ENCODE measurements at places on chromosomes 1 and 21. TPM values are rescaled to one million over a fixed set of nuclear protein-coding genes. Genes with fewer than 3 reads are reported as not detected.

The C8B gene
- total RNA-seq: not detected

The NBPF11 gene
- total RNA-seq: 8.5 TPM

DNA sequence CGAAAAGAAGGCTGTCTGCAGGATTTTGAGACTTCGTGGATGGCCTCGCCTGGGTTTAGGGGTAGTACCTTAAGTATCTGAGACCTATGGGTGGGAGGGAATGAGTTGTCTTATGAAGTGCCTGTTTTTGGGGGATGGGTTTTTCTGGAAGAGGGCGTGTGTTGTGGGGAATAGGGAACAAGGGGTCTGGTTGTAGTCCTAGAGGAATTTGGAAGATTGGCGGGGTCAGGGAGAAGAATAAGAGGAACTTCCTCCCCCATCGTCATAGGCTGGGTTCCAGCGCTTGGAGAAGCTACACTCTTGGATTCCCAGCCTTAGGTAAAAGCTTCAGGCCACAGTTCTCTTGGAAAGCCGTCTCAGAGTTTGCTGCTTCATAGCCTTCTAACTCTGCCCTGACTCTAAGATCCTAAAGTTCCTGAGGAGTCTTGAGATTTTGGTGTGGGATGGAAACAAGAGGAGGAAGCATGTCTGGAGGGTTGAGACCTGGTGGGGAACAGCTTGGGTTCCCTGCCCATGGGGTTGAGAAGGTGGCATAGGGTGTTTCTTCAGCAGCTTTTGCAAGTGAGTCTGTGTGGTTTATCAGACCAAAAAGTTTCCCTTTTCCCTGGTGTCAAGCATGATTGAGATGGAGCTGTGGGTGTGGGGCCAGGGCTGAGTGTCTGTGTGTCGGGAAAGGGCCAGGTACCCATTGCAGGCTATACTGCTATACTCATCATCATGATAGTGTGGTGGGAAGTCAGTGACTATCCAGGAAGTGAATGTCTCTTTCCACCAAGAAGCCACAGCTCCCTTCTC, 1.8 kb downstream of the VANGL2 start:
- no peak for DNase-seq
- no peak overlapping the region for H3K27ac ChIP-seq
- peaks cover 60% of the 10 kb centered on the region for H3K4me1 ChIP-seq
- H3K27me3 ChIP-seq: no peaks in the 10 kb centered on the region
- peak overlapping the region; percentile 99 for H3K4me3 ChIP-seq
- no peaks in the 10 kb centered on the region for H3K36me3 ChIP-seq

DNA sequence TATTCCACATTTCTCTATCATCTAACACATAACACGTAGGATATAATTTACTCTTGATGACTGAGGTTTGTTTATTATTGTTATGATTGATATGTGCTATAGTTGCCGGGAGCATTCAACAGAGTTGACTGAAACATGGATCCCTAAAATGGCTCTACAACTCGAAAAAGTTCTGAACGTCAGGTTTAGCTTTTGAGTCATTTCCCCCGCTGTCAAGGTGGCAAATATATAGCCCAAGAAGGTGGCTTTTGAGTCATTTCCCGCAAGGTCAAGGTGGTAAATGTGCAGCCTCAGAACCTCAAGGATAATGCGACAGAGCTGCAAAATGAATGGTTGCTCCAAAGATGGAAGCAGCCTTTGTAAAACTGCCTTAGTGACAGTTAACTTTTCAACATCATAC, 104.0 kb downstream of the NIBAN1 start:
- no peaks in the 10 kb centered on the region for H3K36me3 ChIP-seq
- no peaks in the 10 kb centered on the region for H3K4me1 ChIP-seq
- no peak overlapping the region for H3K27ac ChIP-seq
- no peak overlapping the region for H3K4me3 ChIP-seq
- DNase-seq: no peak
- no peaks in the 10 kb centered on the region for H3K27me3 ChIP-seq

The KCNE2 gene
- 0.28 TPM for total RNA-seq

DNA sequence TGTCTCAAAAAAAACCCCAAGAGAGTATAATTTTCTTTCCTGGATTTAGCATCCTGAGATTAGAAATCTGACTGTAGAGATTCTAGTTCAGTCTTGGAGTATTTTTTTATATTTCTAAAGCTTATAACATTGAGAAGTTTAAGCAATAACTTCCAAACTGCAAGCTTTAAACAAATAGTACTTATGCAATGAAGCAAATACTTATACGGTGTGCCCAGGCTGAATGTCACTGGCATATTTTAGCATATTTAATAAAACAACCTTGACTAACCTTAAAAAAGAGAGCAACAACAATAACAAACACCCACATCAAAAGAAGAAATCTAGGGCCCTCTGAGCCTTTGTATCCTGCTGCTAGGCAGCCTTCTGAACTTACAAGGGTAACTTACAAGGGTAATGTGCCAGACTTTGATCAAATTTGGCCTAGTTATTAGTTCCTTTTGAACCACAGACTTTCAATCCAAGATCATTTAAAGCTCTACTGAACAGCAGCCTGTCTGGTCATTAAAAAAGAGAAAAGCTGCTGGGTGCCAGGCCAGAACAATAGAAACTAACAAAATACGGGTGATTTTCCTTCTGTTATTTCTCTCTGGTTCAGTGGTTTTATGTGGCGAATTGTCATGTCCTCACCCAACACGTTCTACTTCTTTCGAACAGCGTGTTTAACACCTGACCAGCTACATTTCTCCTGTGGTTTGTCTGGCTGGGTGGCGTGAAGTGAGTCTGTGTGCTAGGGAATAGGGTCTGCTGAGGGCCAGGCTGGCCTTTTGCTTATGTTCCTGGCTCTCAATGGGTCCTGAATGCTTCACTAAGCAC, 16.2 kb downstream of the MTOR start:
- no peaks in the 10 kb centered on the region for H3K27me3 ChIP-seq
- H3K27ac ChIP-seq: no peak overlapping the region
- H3K4me3 ChIP-seq: no peak overlapping the region
- peaks cover 32% of the 10 kb centered on the region for H3K36me3 ChIP-seq
- DNase-seq: no peak

The GSTM5 gene
- total RNA-seq: 4.8 TPM

- no peak overlapping the region for H3K4me3 ChIP-seq
- DNase-seq: no peak
- no peak overlapping the region for H3K27ac ChIP-seq
Observed at GRCh38 chr1:183783767-183784637, 20.9 kb upstream of the RGL1 start.

- H3K4me1 ChIP-seq: peaks cover 10% of the 10 kb centered on the region
- H3K4me3 ChIP-seq: no peak overlapping the region
- H3K27me3 ChIP-seq: no peaks in the 10 kb centered on the region
- no peak overlapping the region for H3K27ac ChIP-seq
- no peak for DNase-seq
- no peaks in the 10 kb centered on the region for H3K36me3 ChIP-seq
Observed at GRCh38 chr1:99662539-99663080, 16.7 kb downstream of the PALMD start.

The TXNIP gene
- 29.1 TPM for total RNA-seq

GRCh38 chr21:36522219-36522808, 42.4 kb upstream of the CLDN14 start:
- DNase-seq: no peak
- H3K4me3 ChIP-seq: no peak overlapping the region
- no peak overlapping the region for H3K27ac ChIP-seq
- H3K4me1 ChIP-seq: no peaks in the 10 kb centered on the region
- no peaks in the 10 kb centered on the region for H3K27me3 ChIP-seq
- H3K36me3 ChIP-seq: no peaks in the 10 kb centered on the region

The PLCH2 gene
- 0.31 TPM for total RNA-seq

The FAM89A gene
- total RNA-seq: 3.2 TPM

DNA sequence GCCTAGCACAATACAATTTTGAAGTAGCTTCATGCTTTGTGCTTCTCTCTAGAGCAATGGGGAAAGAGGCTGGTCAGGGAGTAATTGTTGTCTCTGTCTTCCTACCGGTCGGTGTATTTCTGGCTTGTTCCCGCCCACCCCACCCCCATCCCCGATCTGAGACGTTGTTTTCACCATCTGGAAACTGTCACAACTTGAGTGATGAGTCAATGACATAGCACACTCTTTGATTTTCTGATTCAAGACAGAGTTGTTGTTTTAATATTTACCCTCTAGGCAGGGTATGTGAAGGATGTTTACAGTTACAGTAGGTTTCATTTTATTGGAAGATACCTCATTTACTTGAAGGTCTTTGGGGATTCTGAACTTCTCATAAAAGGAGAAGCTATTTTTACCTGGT, 7.0 kb downstream of the IL12RB2 start:
- no peak overlapping the region for H3K4me3 ChIP-seq
- peaks cover 11% of the 10 kb centered on the region for H3K4me1 ChIP-seq
- H3K27ac ChIP-seq: no peak overlapping the region

DNA sequence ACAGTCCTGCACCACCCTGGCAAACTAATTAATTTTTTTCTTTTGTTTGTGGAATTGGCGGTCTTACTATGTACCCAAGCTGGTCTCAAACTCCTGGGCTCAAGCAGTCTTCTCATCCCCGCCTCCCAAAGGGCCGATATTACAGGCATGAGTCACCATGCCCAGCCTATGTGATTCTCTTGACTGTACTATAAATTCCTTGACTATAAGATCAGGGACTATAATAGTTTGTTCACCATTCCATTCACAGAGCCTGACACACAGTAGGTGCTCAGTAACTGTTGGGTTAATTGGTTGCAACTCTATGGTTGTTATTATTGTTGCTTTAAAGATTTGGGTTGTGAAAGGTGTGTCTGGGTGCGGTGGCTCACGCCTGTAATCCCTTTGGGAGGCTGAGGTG, 17.2 kb downstream of the DAP3 start:
- no peaks in the 10 kb centered on the region for H3K4me1 ChIP-seq
- H3K27me3 ChIP-seq: no peaks in the 10 kb centered on the region
- no peak for DNase-seq
- no peak overlapping the region for H3K27ac ChIP-seq
- no peak overlapping the region for H3K4me3 ChIP-seq

DNA sequence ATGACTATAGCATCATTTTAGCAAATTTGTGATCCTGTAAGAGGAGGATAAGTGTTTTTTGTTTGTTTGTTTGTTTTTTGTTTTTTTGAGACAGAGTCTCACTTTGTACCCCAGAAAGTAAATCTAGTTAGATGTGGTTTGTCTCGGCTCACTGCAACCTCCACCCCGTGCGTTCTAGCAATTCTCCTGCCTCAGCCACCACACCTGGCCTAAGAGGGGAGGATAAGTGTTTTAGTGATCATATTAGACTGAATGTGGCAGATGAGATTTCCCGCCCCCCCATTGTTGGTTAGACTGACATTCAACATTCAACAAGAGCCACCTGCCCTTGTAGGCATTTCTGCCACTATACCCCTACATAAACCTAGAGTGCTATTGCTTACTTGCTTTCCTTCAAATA, 98.5 kb downstream of the OSBPL9 start:
- H3K27ac ChIP-seq: no peak overlapping the region
- no peaks in the 10 kb centered on the region for H3K36me3 ChIP-seq
- DNase-seq: no peak
- H3K4me3 ChIP-seq: no peak overlapping the region
- no peaks in the 10 kb centered on the region for H3K4me1 ChIP-seq
- no peaks in the 10 kb centered on the region for H3K27me3 ChIP-seq

DNA sequence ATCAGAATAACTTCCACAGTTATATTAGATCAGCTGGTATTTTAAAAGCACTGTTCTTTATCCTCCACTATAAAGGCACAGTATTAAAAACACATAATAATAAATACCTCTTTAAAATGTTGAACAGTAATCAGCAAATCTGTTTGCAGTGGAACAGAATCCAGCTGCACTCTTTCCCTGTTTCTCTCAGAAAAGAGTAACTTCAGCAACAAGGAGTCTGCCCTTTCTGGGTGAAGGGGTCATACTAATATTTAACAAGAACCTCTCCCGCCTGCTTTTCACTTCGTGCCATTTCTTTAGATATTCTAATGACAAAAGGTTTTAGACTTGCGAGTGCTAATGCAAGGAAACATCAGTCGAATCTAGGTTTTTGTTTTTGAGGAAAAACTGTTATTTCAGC, 194.2 kb upstream of the FMN2 start:
- peaks cover 11% of the 10 kb centered on the region for H3K4me1 ChIP-seq
- DNase-seq: no peak
- H3K36me3 ChIP-seq: no peaks in the 10 kb centered on the region
- H3K4me3 ChIP-seq: peak overlapping the region; percentile 2

DNA sequence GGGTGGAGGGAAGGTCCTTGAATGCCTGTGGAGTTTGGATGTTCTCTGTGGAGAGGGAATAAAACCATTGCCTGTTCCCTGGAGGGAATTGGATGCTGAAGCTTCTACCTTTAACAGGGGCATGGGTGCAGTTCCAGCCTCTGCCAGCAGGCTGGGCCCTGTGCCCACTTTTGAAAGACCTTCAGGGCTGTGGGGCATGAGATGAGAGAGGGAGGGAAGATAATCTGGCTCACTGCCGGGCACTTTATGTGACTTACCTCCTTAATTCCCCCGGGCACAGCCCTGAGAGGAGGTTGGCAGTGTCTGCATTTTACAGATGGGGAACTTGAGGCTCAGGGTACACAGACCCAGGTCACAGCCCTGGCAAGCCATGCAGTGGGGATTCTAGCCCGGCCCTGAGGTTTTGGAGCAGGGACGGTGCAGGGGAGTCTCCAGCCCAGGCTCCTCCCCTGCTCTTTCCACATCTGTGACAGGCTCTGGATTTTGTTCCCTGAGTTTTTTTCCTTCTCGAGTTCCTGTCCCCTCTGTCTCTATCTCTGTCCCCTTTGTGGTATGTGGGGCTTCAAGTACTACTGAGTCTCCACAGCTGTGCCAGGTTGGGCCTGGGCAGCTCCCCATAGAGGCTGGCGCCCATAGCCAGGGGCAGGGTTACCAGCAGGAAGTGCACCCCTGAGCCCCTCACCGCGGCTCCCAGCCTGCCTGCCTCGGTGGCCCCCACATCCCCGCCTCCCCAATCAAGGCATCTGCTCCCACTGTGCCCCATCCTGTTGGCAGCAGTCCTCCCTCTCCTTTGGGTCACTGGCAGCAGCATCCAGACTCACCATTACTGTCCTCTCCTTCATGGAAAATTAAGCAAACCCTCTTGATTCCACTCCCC, 14.0 kb upstream of the THEMIS2 start:
- H3K4me1 ChIP-seq: no peaks in the 10 kb centered on the region
- no peaks in the 10 kb centered on the region for H3K36me3 ChIP-seq
- peak overlapping the region; percentile 36 for H3K4me3 ChIP-seq
- no peaks in the 10 kb centered on the region for H3K27me3 ChIP-seq

- H3K27me3 ChIP-seq: peaks cover 93% of the 10 kb centered on the region
- H3K36me3 ChIP-seq: no peaks in the 10 kb centered on the region
- peak overlapping the region; percentile 77 for H3K4me3 ChIP-seq
- H3K27ac ChIP-seq: no peak overlapping the region
Observed at GRCh38 chr1:228037401-228038386, 30.9 kb downstream of the WNT3A start.

DNA sequence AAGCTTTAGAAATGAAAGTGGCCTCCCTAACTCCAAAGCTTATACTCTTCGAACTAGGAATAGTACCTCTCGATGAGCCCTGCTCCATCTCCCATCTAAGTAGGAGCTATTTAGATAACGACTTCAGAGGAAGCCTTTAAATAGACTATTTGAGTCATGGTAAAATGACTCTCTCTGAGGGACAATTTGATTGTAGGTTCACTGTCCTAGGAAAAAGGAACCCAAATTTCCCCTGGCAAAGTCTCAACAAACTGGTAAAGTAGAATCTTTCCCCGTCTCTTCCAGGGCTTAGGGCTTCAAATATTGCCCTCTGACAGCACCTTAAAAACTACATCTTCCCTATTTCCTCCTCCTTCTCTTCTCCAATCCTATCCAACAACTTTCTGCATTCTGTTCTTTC, 2.0 kb upstream of the FCER1A start:
- H3K27ac ChIP-seq: no peak overlapping the region
- DNase-seq: no peak
- no peaks in the 10 kb centered on the region for H3K4me1 ChIP-seq
- H3K27me3 ChIP-seq: no peaks in the 10 kb centered on the region
- H3K36me3 ChIP-seq: no peaks in the 10 kb centered on the region

The LDLRAP1 gene
- total RNA-seq: 17.1 TPM

The LCE2B gene
- total RNA-seq: not detected

Measured in GM23338 (cell line).